Effector CD4-positive, alpha-beta T cell (primary cell): ENCODE measurements at places on chromosomes 11 and 22.

- peak; percentile 59 for DNase-seq
These were observed at the start of gene PLCB3 for GRCh38 chr11:64251016-64251752. TSS of gene PLCB3 (plus strand) at chr11:64251530. CDS start at chr11:64251650, 120 bp downstream.

- DNase-seq = no peak
These were observed 41.8 kb downstream of the ENTHD1 start for GRCh38 chr22:39851606-39852315.

DNA sequence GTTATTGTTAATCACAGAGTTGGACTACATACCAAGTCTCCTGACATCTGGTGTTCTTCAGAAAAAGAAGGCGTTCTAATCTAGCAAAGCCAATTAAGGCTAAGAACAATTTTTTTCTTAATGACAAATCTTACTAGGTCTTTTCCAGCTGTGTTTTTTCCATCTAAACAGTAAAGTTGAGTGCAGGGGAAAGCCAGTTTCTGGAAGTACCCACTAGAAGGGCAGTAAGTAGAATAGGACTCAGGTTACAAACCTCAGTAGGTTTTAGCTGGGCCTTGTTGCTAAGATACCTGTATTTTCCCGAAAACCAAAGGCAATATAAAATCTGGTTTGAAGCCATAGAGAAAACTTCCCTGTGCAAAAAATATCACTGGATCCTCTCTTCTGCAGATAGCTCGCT lies 351.9 kb downstream of the ETS1 start:
- DNase-seq = no peak

DNA sequence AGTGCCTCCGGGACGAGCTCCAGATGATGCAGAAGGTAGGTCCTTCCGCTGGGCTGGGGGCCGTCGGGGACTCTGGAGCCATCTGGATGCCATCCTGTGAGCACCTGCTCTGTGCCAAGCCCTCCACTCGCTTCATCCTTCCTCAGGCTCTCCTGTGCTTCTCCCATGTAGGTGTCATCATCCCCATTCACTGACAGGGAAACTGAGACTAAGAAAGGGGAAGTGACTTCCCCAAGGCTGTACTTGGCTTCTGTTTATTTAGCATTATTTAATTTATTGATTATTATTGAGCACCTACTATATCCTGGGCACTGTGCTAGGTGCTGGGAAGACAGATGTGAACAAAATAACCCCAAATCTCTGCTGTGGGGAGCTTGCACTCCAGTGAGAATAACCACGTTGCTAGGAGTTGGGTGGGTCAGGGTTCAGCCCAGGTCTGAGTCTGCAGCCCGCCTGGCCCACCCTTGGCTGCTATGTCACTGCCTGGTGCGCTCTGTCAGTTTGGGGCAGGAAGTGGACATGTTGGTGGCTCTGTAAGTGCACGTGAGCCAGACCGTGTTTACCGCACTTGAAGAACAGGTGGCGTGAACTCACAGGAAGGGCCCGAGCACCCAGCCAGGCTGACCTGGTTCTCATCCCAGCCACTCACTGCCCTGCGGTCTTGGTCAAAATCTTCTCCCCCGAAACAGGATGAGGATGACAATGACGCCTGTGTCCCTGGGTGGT lies 35.9 kb upstream of the GCAT start:
- no peak for DNase-seq

GRCh38 chr22:27419473-27419872 lies 382.1 kb downstream of the MN1 start:
- DNase-seq = no peak

GRCh38 chr11:67266449-67267187 lies at the start of gene GRK2:
TSS of gene GRK2 (plus strand) at chr11:67266473. CDS start at chr11:67266700, 227 bp downstream.
- DNase-seq = no peak

- DNase-seq = no peak
These were observed 49.8 kb downstream of the SMCO4 start for GRCh38 chr11:93493252-93493897.

GRCh38 chr22:32697331-32697995 lies 104.0 kb upstream of the TIMP3 start:
- no peak for DNase-seq

- no peak for DNase-seq
These were observed 24.6 kb downstream of the OTOG start for GRCh38 chr11:17571431-17572358.

DNA sequence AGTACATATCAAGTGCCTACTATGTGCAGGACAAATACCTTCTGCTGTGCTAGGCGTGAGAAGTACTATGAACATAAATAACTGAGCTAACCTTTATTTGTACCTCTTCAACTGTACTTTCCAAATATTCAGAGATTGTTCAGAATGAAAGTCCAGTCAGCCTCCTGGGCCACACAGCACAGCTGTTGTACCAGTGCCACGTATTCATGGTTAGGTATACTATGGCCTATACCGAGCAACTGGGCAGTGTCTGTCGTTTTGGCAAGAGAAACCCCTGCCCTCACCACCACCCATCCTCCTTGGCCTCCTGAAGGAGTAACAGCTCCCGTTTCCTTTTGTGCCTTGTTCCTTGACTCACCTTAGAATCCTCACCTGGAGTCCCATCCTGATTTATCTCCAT lies 53.0 kb downstream of the RASSF10 start:
- no peak for DNase-seq

DNA sequence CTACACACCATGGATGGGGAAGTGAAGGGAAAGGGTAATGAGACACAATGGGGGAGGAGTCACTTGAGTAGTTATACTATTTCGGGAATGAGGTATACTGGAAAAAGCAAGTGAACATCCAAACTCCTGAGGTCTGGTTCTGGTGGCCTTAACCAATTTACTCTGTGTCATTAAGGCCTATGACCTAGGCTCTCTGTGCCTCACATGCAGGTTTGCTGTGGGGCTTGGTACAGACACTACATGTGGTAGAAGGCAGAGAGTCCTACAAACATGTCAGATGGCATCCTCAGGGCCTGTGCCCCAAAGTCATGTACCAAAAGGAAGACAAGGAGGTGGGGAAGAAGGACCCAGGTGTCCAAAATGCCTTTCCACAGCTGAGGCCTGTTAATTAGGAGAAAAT lies 98.9 kb downstream of the TRIM29 start:
- DNase-seq = no peak

- DNase-seq = no peak
These were observed 90.3 kb downstream of the TMPRSS5 start for GRCh38 chr11:113615773-113616172.

GRCh38 chr11:47573321-47573720 lies 5.4 kb downstream of the KBTBD4 start:
- DNase-seq = no peak

DNA sequence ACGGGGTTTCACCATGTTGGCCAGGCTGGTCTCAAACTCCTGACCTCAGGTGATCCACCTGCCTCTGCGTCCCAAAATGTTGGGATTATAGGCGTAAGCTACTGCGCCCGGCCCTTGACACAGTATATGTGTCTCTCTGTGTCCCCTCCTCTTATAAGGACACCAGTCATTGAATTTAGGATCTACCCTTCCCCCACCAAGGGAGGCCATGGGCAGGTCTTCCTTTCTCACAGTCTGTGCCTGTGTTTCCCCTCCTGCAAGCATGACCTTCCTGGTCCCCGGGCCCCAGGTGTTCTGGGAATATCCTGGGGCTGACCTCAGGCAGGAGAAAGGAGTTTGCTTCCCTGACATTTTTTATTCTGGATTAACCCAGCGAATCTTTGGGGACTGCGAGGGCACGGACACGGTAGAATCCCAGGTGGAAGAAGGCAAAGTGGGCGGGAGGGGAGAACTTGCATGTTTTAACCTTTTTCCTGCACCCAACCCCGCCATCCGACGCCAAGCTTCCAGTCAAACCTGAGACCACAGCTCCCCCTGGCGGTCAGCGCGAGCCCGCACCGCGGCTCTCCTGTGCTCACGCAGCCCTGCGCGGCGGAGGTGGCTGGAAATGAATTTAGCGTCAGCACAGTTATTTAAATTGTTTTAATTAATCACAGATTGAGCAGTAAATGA lies 42.1 kb upstream of the ISX start:
- DNase-seq = peak; percentile 19

GRCh38 chr11:89437317-89437716 lies 53.9 kb downstream of the NOX4 start:
- no peak for DNase-seq

GRCh38 chr11:133787379-133788141 lies 57.8 kb downstream of the SPATA19 start:
- DNase-seq = no peak

DNA sequence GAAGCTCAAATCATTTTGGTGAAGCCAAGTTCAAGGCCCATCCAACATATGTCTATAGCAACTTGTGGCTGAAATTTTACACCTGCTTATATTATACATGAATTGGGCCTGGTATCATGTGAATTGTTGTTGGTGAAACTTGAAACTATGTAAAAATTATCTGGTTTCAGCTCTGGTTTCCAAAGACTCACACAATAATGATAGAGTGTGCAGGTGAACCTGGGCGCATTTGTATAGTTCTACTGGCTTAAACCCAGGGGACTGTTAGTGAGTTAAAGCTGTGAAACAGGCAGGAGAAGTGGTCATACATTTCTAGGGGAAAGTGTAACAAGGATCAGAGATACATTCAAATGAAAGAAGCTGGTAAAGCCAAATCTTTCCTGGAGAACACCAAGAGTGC lies 627.3 kb downstream of the METTL15 start:
- no peak for DNase-seq

GRCh38 chr22:37120569-37121340 lies 11.2 kb upstream of the TMPRSS6 start:
- no peak for DNase-seq

GRCh38 chr22:20243537-20244249 lies 24.4 kb downstream of the RTN4R start:
- peak; percentile 37 for DNase-seq

- DNase-seq = no peak
These were observed 7.3 kb upstream of the ADAMTS8 start for GRCh38 chr11:130435671-130436070.

GRCh38 chr11:6646918-6647679 lies 8.5 kb downstream of the DCHS1 start:
- no peak for DNase-seq

- no peak for DNase-seq
These were observed 4.8 kb downstream of the SMIM38 start for GRCh38 chr11:69160296-69161116.

DNA sequence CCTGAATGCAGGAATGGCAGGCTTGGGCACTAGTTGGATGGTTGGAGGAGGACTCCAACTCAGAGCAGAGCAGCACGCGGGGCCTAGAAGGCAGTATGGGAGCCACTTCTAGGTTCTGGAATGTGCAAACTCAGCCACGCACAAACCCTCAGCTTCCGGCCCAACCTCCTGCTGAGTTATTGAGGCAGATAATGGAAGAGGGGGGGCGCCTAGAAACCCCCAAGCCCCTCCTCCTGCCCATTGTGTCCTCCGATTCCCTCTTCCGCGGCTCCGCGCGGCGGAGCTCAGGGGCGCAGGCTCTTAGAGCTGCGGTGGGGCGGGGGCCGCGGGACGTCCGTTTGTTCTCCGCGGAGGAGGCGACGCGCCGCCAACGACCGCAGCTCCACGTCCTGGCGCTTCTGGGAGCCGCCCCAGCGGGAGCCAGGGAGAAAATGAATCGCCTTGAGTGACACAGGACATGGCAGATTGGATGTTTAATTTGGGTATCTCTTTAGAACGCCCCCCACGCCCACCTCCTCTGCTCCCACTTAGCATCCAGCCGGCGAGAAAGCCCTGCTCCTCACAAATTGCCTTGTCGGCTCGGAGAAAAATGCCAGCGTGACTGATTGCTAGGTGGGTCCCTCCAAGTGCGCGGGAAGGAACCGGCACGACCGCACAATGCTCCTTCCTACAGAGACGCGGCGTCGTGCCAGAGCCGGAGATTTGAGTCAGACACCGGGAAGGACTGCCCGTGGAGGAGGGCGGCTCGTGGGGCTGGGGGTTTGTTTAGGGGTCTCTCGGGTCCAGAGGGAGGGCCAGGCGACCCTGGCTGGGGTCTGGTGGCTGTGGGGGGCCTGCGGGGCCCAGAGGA lies 144.6 kb downstream of the NECTIN1 start:
- no peak for DNase-seq
